ENCODE measurements at places on chromosomes 11 and 22.
A peak's percentile ranks its signal among the peaks of the same experiment; 100 is the strongest.

DNA sequence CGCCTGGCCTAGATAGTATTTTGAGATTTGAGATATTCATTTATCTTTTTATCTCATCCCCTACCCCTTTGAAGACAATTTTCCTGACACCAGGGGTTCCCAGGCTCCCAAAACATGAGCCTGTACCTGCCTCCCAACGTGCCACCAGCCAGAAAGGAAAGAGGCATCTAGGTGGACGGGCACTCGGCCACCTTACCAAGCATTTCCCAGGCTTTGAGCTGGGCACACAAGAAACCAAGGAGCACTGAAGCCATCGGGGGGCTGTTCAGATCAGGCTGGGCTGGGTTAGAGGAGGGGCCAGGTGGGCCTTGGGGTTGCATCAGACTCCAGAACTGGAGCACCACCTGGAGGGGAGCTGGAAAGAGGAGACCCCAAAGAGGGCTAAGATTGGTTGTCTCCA, 28.5 kb upstream of the BAIAP2L2 start:
- no peak for DNase-seq

- no peak for DNase-seq
Measured at GRCh38 chr11:123107945-123108495, 46.1 kb upstream of the HSPA8 start.

- DNase-seq: no peak
Measured at GRCh38 chr22:24333301-24333700, 62.7 kb downstream of the SPECC1L start.

DNA sequence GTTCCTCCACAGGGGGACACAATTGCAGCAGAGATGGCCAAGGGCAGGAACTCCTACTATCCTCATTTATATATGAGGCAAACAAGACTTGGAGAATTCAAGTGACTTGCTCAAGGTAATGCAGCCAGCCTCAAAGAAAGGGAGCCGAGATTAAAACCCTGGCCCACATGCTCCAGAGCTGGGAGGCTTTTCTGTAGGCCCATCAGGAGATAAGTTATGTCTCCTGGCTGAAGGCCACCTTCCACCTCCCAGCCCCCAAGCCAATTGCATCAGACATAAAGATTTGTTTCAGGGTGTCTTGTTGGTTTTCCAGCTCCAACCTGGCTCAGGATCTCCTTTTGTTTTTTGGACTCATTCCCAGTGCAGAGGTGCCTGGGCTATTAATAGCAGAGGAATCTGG, 59.5 kb downstream of the SMIM38 start:
- DNase-seq: no peak

GRCh38 chr11:17821648-17822400, 87.2 kb downstream of the KCNC1 start:
- no peak for DNase-seq

DNA sequence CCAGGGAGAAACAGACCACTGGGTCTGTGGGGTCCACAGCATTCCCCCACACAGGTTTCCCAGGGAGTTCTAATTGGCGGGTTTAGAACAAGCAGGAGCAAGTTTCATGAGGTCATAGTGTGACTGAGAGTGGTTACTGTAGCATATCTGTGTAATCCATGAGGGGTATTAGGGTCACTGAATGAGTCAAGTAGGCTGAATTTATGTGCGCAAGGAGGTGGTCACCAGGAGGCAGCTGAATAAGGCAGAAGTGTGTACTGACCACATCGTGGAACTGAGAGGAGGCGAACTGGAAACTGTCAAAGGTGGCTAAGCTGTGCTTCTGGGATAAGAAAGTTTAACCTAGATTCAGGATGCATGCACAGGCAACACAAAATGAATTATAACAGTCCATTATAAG, 876.0 kb downstream of the METTL15 start:
- no peak for DNase-seq

DNA sequence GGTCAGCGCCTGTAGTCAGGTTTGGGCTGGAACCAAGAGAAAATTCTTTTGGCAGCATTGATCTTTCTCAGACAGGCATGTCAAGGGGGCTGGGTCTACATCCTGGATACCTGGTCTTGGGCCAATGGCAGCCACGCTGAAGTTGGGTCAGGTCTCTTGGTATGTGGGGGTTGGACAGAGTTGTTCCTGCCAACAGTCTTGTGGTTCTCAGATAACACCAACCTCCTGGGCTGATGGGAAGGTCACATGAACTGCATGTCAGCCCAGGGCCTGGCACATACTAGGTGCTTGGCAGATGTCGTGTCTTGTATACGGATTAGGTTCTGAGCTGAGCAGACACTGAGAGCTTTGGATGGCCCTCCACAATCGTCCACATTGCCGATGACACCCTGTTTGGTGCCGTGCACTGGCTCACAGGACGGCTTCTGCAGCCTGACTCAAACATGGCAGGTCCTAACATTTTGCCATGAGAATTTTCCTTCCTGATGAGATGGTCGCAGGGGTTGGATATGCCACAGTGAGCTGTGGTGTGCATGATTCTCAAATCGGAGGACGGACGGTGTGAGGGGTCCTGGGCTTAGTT, 42.0 kb downstream of the FBLN1 start:
- DNase-seq: no peak

GRCh38 chr11:60064111-60064510, 7.6 kb downstream of the MS4A3 start:
- DNase-seq: no peak

- DNase-seq: no peak
Measured at GRCh38 chr11:26842478-26843282, 120.8 kb upstream of the SLC5A12 start.

DNA sequence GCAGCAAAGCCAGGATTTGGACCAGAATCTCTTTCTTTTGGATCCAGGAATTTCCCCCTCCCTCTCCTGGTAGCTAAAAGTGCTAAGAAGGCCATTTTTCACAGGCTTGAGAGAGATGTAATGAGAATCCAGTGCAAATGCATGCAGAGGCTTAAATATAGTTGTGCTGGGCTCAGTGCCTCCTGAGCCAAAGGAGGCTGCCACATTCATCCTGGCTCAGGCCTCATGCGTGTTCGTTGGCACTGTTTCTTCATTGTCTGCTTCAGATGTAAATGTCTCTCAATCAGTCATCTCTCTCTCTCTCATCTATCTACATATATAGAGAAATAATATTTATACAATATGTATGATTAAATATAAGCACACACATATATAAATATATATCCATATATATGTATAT, 83.6 kb downstream of the INSC start:
- DNase-seq: no peak

- no peak for DNase-seq
Measured at GRCh38 chr22:29167032-29167911, 38.4 kb upstream of the EMID1 start.

DNA sequence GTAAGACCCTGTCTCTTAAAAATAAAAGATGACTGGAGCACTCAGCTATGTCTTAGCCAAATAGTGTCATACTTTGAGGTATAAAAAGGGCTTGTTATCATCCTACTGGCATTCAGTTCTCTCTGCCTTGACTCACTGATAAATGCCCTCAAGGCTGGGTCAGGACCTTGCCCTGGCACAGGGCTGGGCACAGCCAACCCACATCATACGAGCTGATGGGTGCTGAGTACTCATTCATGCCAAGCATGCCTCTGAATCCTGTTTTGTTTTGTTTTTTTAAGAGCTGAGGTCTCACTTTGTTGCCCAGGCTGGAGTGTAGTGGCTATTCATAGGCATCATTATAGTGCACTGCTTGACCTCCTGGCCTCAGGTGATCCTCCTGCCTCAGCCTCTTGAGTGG, 1.9 kb downstream of the SMTNL1 start:
- DNase-seq: no peak

GRCh38 chr22:25407226-25407858, 157.1 kb upstream of the GRK3 start:
- DNase-seq: no peak

DNA sequence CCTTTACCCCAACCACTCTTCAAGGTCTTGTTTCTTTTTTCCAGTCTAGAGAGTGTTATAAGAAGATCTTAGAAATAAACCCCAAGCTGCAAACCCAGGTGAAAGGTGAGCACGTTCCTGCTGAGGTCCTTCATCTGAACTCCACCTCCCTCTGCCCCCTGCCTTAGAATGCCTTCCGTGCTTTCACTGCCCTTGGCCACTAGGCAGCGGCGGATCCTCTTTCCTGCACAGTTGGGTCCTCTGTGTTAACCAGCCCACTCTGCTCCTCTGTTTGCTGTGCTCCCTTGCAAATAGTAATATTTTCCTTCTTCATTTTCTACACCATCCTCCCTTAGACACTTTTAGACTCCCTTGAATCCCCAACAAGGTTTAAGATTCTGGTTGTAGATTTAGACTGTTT, 24.3 kb downstream of the TTC12 start:
- no peak for DNase-seq

GRCh38 chr11:27886857-27887256, 186.6 kb upstream of the BDNF start:
- DNase-seq: no peak

- no peak for DNase-seq
Measured at GRCh38 chr11:120169981-120170698, 32.2 kb upstream of the TRIM29 start.

- DNase-seq: no peak
Measured at GRCh38 chr11:30758518-30758917, 172.4 kb upstream of the MPPED2 start.

DNA sequence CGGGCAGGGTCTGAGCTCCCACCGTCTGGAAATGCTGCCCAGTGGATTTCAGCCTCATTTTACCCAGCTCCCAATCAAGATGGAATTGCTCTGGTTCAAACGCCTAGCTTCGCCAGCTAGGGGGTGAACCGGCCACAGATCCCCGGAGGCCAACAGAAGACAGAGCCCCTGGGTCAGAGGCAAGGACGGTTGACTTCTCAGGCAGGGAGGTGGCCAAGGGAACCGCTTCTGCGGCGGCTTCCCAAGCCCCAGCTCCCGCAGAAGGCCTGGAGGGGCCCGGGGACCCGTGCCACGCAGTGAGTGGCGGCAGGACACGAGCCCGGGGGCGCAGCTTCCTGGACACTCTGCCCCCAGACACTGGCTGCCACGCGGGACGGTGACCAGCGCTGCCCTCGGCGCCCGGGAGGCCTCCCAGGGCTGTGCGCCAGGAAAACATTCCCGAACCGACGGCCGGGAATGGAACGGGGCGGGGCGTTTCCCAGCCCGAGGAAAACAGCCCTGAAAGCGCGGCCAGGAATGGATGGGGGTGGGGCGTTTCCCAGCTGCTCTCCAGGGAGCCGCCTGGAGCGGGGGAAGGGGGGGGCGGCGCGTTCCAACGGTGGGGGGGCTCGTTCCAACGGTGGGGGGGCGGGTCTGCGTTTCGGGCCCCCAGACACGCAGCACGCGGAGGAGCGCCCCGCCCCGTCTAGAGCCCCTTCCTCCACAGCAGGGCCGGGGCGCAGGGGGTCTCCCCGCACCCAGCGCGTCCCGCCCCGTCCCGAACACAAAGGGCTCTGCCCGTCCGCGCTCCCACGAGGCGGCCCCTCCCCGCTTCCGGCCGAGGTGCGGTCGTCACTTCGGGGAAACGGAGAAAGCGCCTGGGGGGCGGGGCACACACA, 13.5 kb upstream of the B4GALNT4 start:
- peak; percentile 84 for DNase-seq

- no peak for DNase-seq
Measured at GRCh38 chr11:104588970-104589369, 309.3 kb downstream of the CASP12 start.

- DNase-seq: no peak
Measured at GRCh38 chr11:42036201-42036600, 576.7 kb upstream of the LRRC4C start.

DNA sequence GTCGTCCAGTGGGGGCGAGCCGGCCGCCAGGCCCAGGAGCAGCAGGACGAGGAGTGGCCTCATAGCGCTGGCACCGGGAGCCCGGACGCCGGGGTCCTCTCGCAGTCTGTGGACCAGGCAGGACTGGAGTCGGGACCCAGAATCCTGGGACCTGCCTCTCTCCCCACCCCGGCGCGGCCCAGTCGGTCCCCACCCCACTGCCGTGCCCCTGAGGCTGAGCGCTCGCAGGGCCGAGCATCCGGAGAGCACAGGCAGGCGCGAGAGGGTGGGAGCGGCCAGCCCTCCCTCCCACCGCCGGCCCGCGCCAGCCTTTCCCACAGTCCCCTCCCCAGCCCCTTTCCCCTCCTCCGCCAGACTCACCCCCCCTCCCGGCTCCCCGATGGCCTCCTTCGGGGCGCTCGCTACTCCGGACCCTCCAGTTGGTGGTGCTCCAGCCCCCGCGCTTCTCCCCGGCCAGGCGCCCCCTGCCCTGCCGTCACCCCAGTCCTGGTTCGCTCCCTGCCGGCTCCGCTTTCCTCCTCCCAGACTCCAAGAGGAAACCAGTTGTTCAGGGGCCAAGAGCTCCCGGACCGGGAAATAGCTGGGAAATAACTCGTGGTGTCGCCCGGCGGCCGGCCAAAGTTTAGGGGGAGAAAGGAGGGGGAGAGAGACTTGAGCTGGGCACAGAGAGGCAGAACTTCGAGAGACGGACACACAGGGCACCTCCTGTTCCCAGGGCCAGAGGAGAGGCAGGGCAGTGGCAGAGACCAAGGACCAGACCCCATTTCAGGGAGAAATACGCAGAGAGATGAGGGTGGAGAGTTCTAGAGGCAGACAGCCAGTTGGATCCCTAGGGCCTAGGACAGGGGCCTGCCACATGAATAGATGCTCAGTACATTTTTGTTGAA, at the start of gene C1QTNF5:
TSS of gene C1QTNF5 (minus strand) at position 549 of the 887 bp plus-strand sequence. CDS start at position 63, 486 bp downstream.
- DNase-seq: no peak

DNA sequence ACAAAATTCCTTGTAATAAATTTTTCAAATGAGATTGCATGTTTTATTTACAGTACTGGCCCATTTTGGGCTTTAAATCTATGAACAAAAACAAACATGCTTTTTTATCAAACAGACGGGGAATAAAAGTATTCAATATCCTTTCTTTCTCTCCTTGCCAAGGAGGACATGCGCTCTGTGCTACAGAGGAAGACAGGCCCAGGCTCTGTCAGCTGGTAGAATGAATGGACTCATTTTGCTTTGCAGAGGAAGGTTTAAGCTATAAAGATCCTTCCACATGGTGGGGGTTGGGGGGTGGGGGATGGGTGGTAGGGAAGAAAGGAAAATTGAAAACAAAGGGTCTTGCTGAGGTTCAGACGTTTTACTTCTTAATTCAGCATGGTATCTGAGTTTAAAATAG, 575.6 kb downstream of the INSC start:
- no peak for DNase-seq

DNA sequence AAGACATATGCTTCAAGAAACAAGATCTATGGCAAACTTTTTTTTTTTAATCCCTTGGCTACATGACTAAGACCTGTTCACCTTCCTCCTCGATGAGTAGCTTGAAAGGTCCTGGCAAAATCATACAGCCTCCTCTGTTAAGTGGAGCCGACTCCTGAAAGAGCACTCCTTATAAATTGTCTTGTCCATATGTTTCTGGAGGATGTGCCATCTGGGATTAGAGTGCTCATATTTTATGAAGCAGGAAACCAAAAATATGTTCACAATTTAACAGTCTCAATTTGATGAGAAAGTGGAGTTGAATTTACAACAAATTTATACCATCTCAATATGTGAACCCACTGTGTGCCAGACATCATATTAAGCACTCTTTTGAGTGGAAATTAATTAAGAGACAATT, 912.1 kb upstream of the FAT3 start:
- no peak for DNase-seq
